ENCODE measurements at places on chromosomes 12 and 14.

DNA sequence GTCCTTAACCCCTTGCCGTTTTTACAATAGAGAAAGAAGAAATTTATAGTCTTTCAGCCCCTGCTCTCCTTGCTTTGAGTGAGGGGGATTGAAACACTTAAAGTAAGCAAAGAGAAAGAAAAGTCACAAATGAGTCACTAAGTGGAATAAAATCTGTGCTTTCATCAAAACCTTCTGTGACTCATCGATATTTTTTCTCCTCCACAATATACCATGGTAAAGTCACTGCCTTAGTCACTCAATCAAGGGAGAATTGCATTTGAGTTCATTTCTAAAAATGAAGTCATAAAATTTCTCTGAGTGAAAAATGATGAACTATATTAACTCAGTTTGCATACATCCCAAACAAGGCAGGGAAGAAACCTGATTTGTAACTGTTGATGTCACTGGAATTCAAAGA, 470.3 kb downstream of the FOXG1 start:
- DNase-seq: peak; percentile 50

GRCh38 chr12:57309420-57309819, 58.4 kb upstream of the STAC3 start:
- no peak for DNase-seq

GRCh38 chr14:35760143-35760542, 49.0 kb downstream of the RALGAPA1 start:
- DNase-seq: no peak

GRCh38 chr14:63852817-63853731, at the start of gene SYNE2:
Gene SYNE2, plus strand, starts transcription at chr14:63853004. Its CDS starts 56,145 bp downstream, at chr14:63909149.
- peak; percentile 89 for DNase-seq

GRCh38 chr12:99122496-99122895, 477.4 kb downstream of the APAF1 start:
- no peak for DNase-seq
